NCI-H146 (cell line): ENCODE measurements at places on chromosomes 4 and X.

DNA sequence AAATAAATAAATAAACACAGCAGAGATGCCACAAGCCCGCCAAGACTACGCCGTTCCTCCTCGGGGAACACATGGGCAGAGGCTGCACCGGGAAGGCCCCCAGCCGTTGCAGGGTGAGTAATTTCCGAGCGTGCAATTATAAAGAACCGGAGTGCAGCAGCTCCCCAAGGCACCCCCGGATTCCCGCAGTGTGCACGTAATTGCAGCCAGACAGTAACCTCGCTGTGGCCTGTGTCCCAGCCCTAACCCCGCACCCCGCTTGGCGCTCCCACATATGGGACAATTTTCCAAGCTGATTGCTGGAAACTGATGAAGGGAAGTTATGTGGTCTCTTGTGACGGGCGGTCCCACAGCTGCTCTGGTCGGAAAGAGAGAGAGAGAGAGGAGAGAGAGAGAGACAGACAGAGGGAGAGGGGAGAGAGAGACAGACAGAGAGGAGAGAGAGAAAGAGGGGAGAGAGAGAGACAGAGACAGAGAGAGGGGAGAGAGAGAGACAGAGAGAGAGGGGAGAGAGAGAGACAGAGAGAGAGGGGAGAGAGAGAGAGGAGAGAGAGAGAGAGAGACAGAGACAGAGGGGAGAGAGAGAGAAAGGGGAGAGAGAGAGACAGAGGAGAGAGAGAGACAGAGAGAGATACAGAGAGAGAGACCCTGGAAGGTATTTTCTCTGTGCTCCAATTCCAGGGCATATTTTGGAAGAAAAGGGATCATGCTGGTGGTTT is 275.4 kb downstream of the SHOX start:
- no peak for DNase-seq

GRCh38 chr4:181745933-181746625 is 497.1 kb upstream of the TENM3 start:
- peak; percentile 68 for DNase-seq

- no peak for DNase-seq
These were observed 48.4 kb upstream of the PAK3 start for GRCh38 chrX:111047575-111047974.

- DNase-seq: no peak
These were observed 60.3 kb downstream of the USP11 start for GRCh38 chrX:47293106-47293505.

- DNase-seq: no peak
These were observed 185.0 kb upstream of the FAM241A start for GRCh38 chr4:111960241-111960667.

- DNase-seq: no peak
These were observed 12.2 kb upstream of the ATP11C start for GRCh38 chrX:139945075-139945474.
